ENCODE measurements at places on chromosomes 11 and 22.

GRCh38 chr11:83192606-83193245 lies 786 bp upstream of the ANKRD42 start:
- no peak for DNase-seq

DNA sequence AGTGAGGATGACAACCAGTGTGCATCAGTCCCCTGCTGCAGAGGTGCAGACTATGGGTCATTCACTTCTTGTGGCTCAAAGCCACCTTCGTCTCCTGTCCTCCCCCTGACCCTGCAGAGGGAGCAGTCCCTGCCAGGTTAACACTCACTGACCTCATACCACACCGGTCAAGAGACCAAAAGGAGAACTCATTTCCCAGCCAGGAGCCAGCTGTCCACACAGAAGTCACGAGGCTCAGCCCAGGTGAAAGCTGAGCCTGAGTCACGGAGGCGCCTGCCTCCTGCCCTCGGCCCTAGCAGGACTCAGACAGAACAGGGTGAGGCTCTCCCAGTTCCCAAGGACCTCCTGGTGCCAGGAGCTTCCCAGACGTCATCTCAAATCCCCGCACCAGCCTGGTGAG lies 103.7 kb downstream of the MN1 start:
- no peak for DNase-seq

- no peak for DNase-seq
Measured at GRCh38 chr11:122646549-122647340, 8.8 kb upstream of the UBASH3B start.

GRCh38 chr11:82521427-82521826 lies 212.2 kb downstream of the FAM181B start:
- no peak for DNase-seq

DNA sequence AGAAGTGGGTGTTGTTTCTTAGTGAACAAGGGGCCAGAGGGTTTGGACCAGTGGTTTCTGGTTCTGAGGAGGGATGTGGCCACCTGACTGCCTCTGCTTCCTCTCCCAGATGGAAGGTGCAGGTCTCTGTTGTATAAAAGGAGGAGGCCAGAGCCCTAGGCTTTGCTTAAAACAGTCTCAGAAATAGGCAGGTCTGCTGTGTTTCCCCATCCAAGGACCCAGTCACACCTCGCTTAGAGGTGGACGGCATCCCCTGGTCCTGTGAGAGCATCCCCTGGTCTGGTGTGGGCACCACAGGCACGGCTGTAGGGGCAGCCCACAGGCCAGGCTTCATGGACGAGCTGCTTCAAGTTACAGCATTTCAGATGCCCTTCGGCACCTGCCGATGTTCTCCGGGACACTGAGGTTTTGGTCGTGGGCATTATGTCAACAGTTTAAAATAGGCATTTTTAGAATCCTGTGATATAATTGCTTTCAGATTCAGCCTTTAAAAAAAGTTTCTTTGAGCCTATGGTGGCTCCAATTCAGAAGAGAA lies 45.7 kb upstream of the SHANK2 start:
- no peak for DNase-seq

GRCh38 chr11:124570160-124570559 lies 363 bp downstream of the OR8A1 start:
- DNase-seq = no peak

DNA sequence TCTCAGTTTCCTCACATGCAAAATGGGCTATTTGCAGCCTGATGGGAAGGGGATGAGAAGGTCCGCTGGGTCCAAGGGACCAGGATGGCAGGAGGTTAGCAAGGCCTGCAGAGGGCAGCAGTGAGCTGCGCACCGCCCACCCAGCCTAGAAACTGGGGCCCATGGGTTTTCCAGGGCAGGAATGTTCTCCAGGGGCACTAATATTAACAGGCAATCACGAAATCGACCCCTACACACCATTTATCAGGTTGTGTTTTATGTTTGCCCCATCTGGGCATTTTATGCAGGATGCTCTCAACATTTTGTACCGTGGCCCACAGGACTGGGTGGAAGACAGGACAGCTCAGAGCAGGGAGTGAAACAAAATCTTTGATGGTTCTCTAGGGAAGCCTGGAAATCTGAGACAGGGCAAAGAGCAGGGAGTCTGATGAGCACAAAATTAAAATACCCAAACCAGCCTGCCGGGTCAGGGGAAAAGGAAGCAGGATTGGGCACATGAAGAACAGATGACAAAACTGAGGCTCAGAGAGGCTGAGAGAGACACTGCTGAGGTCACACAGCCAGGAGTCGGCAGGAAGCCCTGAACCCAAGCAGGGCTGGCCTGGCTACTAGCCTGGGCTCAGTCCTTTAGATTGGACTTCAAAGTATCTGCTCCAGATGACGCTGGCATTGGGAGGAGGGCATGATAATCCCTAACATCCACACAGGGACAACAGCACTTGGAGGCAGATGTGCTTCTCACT lies 1.6 kb upstream of the BCR start:
- DNase-seq = peak; percentile 34

DNA sequence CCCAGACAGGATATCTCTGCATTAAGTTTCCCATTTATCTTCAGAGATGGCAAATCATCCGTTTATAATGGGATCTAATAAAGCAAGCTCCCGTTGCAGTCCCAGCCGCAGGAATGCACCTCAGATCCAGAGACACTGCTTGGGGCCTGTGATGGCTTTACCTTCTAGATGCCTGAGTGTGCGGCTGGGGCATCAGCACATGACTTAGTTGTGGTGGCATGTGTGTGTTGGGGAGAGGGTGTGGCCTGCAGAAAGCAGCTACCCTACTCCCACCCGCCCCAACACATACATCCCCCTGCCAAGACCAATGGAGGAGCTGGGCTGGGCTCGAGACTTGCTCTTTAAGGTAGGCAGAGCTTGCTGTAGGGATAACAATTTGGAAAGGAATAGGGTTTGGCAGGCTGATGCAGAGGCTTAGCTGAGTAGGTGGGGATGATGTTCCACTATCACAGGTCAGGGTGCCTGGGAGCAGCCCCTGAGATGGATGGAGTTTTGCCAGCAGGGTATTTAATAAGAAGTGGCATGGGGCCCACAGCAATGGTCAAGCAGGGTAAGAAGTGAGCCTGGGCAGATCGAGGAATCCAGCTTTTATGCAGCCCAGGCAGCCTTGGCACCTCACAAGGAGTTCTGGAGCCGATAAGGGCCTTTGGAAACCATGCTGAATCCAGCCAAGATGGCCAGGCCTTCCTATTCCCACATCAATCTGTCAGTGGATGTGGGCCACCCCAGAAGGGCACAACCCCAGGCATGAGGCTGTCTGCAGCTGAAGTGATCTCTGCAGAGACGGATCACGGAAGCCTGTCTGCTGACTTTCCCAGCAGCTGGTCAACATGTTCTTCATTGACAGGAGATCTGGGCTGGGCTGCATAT lies 601.3 kb downstream of the BUD13 start:
- DNase-seq = no peak

DNA sequence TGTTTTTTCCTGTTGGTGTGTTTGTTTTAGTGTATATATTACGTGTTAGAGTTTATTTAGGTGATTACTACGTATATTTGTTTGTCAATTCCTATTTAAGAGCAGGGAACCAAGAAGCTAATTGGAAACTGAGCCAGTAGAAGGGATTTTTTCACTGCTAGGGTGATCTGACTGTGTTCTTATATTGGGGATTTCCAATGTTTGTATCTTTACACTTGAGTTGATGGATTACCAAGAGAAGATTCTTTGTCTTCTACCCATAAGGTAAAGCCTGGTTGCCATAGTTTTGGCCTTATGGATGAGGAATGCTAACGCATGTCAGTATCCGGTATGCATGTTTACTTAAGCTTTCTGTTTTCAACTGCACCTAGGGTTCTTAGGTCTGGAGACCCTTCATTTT lies 35.6 kb downstream of the SIK2 start:
- no peak for DNase-seq

DNA sequence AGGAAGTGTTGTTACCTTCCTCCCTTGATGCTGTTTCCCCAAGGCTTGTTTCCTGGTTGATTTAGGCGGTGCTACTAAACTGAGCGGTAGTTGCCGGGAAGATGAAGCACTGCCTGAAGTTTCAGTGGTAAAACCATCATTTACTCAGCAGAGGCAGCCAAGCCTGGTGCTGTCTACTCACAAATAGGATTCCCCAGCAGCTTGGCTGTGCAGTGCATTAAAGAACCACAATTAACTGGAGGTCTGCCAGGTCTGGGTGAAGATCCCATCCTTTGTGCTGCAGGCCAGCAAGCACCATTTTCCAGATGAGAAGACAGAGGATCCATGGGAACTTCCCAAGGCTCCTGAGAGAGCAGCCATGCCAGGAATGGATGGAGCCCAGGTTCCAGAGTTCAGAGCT lies 231.9 kb upstream of the E2F8 start:
- no peak for DNase-seq

GRCh38 chr22:29427176-29427760 lies 11.1 kb upstream of the RFPL1 start:
- no peak for DNase-seq

- no peak for DNase-seq
Measured at GRCh38 chr22:45929649-45930048, 47.3 kb downstream of the WNT7B start.

DNA sequence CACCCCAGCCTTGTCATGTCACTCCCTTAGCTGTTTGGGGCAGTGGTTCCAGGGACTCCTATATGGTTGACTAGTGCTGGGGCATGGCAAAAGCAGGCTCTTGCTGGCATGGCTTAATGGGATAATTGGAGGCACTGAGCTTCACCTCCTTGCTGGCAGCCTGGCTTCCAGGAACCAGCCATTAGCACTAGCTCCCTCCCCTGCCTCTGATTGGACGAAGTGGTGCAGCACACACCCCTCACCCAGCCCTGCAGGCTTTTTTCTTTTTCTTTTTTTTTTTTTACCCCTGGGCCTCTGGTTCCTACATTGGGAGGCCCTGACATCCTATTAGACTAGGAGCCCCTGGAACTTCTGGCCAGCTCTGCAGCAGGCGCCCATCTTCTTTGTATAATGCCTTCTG lies 18.6 kb downstream of the PHLDB1 start:
- DNase-seq = no peak

GRCh38 chr11:68954836-68955606 lies 25.8 kb downstream of the MRGPRD start:
- DNase-seq = no peak

- DNase-seq = no peak
Measured at GRCh38 chr22:45910928-45911467, 66.0 kb downstream of the WNT7B start.

- DNase-seq = no peak
Measured at GRCh38 chr11:70323806-70324205, 53.3 kb downstream of the PPFIA1 start.

DNA sequence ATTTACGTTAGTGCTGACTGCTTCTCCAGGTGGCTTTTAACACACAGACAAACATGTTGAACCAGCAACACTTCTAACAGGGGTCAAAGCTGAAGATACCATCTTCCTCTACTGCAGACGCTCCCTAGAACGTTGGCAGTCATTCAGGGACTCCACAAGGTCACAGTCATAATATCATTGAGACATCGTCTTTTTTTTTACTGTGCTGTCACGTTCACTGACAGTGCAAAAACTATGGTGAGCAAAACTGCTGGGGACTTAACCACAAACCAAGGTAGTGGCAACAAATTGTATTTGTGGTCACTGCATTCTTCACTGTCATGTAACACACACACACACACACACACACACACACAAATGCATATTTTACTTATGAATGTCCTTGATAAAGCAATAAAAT lies 244.9 kb downstream of the CASP12 start:
- DNase-seq = no peak

GRCh38 chr11:61893981-61894380 lies 2.6 kb upstream of the FADS3 start:
- DNase-seq = no peak

DNA sequence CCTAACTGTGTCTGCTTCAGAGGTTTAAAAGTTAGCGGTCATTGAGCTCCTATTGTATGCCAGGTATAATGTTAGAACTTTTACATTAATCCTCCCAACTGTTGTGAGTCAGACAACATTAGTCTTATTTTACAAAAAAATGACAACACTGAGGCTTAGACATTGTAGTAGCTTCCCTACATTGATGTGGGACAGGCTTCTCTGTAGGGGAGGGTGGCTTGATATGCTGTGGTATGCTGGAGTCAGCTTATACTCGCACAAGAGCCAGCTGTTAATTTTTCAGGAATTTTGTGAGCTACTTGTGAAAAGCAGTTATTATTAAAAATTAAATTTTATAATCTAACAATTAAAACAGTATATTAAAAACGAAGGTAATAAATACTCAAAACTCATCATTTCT lies 64.8 kb upstream of the NAV2 start:
- DNase-seq = no peak

DNA sequence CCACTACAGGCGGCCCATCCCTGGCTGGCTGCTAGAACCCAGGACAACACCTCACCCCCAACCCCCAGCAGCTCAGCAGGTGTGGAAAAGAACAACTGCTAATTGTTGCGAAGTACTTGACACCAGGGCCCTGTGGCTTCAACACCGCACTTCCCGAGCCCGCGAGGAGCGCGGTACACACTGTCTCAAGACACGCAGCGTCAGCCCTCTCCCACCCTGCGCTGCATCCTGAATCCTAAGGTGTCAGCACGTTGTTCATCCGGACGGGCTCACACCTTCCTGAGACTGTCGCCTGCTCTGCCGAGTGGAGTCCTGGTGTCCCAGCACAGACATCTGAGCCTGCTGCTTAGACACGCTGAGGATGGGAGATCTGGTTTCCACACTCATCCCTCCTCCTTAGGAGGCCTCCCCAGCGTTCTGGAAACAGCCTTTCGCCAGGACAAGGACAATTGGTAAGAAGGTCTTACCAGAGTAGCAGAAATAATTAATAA lies 1336.2 kb downstream of the BRD1 start:
- DNase-seq = no peak

DNA sequence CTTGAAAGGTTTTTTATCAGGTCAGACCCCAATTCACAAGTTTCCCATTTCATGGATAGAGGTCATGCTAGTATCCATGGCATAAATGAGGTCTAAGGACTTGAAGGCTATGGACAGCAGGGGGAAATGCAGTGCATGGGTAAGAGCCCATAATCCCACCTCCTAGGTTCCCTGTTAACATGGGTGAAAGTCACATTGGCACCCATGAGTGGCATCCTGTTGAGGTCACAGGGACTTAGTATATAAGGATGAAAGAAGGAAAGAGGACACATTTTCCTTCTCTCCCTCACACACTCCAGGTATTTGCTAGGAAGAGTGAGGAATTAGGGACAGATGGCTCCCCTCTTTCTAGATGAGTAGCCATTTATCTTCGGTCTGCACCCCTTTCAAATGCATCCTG lies 9.4 kb upstream of the GLYAT start:
- DNase-seq = no peak

GRCh38 chr11:92658733-92659132 lies 310.7 kb upstream of the MTNR1B start:
- DNase-seq = no peak

- DNase-seq = no peak
Measured at GRCh38 chr11:77198440-77198849, 70.4 kb downstream of the MYO7A start.

Measured in stimulated activated CD8-positive, alpha-beta memory T cell treated with anti-CD3 and anti-CD28 coated beads, Interleukin-4, amount 100 ng/mL, for 1 hour (primary cell).